ENCODE measurements at places on chromosomes 1 and 21.

GRCh38 chr1:58250587-58250948 lies 296.0 kb downstream of the OMA1 start:
- DNase-seq = no peak

- DNase-seq = no peak
Measured at GRCh38 chr1:222877854-222878253, 63.0 kb downstream of the DISP1 start.

DNA sequence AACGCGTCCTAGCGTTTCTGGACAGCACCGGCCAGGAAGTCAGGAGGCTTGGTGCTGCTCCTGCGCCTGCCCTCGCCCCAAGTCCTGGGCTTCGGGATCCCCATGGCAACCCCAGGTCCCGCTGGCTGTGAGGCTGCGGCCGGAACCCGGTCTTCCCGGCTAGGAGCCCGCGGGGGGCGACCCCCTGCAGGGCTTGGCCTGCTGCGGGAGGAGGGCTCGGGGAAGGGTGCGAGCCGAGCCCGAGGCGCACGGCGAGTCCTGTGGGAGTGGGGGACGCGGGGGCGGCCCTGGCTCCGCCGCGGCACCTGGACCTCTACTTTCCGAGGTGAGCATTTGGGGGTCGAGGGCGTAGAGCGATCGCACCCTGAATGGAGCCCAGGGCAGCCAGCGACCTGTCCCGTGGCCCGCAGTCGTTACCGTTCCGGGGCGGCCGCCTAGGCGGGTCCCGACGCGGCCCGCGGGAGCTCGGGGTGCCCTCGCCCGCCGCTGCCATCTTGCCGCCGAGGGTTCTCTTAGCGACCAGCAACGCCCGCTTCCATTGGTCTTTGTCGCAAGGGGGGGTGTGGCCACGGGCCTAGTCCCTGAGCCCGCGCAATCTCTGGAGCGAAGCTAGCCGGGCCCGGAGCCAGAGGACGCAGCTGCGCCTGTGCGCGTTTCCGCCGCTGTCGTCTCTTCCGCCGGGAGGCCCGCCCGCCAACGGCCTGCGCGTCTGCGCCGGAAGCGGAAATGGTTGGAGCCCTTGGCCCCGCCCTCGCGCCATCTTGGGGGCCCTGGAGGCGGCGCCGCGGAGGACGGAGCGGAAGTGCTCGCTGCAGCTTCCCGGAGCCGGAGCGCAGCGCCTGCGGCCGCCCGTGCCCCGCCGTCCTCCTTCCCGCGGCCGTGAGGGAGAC lies at the start of the genes MORN1 and RER1:
Gene MORN1 (minus strand): TSS at position 514 of the 890 bp plus-strand sequence. CDS start 21 bp downstream, at position 493.
Gene RER1 (plus strand): TSS at position 801 of the 890 bp plus-strand sequence. CDS start 3,950 bp downstream, outside the sequence.
- peak; percentile 100 for DNase-seq

- peak; percentile 87 for DNase-seq
Measured at GRCh38 chr1:17190010-17190995, 14.6 kb upstream of the PADI1 start.

DNA sequence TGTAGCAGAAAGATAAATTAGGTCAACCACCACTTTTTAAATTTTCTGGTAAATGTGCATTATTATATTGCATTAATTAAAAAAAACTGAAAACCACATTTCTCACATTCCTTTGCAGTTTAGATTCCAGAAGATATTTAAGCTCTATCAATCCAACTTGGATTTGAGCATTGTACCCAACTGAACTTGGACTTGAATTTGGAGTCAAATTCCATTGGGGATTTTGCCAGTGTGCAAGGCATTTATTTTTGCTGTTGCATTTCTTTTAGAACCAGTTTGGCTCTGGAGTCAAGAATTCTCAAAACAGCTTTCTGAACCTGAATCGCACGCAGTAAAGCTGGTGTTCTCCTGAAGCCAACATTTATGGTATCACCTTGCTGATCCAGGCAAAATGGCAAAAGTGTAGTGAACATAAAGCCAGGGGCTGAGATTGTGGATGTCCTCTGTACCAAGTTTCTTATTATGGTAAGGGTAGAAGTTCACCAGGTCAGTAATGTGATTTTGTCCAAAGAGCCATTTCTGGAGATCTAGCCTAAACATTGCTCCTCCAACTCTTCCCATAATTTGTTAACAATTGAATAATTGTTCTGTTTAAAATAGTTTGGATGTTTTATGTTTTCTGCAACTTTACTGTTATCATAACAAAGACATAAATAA lies 890.9 kb downstream of the LRRIQ3 start:
- no peak for DNase-seq

DNA sequence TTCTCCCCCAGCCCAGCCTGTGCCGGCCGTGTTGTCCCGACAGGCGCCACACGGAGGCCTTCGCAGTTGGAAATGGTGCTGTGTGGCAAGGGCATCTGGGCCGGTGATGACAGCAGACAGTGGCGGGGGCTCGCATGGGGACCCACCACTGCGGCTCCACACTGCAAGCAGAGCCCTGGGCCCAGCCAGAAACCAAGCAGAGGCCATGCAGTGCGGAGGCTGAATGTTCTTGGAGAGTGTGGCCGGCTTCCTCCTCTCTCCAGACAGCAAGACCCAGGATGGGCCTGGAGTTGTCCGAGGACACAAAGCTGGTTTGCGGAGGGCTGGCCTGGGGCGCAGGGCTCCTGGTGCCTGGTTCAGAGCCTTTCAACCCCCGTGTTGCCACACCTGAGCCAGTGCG lies 104.6 kb downstream of the SIK1 start:
- DNase-seq = no peak

DNA sequence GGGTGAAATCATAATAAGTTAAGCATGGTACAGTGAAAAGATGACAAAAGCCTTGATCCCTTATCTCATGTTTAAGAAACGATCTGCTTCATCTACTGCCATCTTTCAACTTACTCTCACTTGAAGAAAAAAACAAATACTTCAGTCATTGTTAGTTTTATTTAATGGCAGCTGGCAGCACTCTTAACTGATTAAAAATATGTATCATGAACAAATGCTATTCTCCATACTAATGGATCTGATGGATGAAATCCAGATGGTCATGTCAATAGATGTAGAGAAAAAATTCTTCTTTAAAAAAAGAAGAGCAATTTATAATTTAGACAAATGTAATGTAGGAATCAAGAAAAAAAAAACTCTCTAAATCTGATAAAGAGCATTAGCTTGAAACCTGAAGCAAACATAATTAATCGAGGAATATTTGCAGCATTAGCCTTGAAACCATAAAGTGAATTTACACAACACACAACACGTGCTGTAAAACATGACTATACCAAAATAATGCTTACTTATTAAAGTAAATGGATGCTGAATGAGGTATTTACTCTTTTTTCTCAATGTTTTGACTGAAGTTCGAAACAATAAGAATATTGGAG lies 579.0 kb upstream of the ADAMTS5 start:
- no peak for DNase-seq

GRCh38 chr1:24390924-24391782 lies 22.4 kb downstream of the STPG1 start:
- peak; percentile 96 for DNase-seq

DNA sequence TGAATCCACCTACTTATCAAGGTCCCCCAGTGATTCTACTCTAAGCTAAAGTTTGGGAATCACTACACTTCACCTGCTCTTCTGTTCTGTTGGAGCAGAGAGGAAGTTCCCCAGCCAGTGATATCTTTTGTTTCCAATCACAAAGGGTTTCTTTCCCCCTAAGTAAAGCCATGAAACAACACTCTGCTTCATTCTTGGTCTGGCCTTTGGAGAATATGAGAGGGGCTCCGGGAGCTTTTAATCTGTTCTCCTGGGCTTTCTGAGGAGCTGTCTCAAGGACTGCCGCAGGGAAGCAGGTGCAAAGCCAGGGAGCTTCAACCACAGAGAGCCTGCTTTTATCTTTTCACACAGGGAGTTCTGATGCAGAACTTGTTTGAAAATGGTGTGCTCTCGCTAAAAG lies 10.1 kb upstream of the SLAMF9 start:
- no peak for DNase-seq

DNA sequence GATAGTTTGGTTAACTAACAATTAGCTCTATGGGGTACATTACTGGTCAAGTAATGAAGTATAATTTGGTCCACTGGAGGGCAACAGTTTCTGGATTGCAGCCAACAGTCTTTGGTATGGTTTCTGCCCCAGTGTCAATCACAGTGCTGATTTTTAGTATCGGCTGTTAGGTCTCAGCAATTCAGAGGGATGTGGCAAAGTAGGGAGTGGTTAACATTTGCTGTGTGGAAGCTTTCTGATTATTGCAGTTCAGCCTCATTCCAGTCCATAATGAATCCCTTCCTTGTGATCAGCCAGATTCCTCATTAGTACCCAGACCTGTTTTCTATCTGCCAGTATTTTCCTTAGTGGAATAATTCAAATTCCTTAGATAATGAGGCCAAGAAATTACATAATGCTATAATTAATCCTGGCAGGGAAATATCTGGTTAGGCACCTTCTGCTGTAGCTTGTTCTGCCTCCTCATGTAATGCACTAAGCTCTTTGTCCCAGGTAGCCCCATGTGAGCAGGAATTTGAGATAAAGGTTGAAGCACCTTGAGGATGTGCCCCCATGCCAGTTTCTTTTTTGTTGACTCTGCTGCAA lies 14.0 kb downstream of the F3 start:
- peak; percentile 16 for DNase-seq

DNA sequence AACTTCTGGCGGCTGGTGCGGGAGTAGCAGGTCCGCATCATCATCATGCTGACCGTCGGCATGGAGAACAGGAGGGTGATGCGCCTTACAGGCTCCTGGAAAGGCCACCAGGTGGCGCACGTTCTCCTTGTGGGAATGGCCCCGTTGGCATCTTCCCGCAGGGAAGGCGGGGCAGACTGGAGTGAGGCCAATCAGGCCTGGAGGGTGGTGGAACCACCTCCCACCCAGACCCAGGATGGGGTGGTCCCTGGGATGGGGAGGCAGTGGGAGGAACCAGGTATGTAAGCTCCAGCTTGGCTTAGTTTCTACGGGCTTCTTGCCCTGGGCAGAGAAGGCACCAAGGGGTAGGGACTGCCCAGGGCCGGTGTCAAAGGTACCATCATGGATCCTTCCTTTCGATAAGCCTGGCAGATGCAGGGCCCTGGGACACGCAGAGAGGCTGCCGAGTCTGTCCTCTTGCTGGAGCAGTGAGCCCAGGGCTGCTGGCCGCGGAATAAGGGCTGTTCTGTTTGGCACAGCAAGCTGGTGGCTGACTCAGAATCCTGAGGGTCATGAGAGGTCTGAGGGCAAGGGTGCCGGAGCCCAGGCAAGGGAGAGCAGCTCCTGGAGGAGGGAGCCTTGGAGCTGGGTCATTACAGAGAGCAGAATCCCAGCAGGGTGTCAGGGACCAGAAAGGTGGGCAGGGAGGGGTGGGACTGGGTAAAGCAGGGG lies 8.7 kb upstream of the LGR6 start:
- peak; percentile 95 for DNase-seq

- DNase-seq = no peak
Measured at GRCh38 chr1:1100296-1100695, 15.6 kb downstream of the C1orf159 start.

GRCh38 chr1:115661157-115661556 lies 19.4 kb downstream of the VANGL1 start:
- DNase-seq = no peak

DNA sequence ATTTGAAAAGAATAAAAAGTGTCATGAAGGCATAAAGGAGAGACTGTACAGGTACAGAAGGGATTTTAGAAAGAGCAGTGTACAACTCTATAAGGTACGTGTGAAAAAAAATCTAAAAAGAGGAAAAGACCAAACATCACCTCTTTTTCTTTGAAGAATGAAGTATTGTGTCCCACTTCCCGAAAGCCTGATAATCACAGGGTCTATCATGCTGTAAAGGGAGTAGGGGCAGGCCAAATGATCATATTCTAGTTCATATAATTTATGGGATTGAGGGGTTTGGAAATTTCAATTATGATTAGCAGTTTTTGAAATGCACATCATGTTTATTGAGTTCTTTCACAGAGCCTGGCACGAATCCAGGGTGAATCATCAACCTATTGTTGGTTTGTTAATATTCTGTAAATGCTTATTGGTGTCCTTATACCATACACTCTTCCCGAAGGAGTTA lies 910 bp upstream of the RERE start:
- DNase-seq = peak; percentile 80

DNA sequence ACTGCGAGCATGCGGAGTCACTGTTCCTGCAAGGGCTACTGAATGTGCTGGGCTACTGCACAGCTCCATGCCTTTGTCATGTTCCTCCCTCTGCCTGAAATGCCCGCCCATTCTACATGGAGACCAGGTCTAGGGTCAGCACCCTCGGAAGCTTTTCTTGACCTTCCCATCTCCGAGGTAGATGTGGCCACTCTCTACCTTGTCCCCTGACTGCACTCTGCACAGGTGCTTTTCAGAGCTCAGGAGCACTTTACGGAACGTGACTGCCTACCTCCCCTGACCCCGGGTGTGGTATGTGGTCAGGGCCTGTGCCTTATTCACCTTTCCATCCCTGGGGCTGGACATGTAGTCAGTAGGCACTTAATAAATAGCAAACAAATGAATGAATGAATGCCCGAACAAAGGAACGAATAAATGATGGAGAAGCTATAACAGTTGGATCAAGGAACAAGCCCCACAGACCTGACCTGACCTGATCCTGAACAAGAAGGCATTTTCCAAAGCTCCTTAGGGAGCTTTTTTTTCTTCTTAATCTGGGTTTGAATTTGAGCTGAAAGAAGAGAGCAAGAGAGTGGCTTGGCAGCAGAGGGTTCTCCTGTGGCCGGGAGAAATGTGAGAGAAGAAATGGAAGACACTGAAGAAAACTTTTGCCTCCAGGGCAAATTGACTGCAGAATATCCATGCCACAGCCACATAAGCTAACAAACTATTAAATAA lies 7.9 kb downstream of the RD3 start:
- no peak for DNase-seq

DNA sequence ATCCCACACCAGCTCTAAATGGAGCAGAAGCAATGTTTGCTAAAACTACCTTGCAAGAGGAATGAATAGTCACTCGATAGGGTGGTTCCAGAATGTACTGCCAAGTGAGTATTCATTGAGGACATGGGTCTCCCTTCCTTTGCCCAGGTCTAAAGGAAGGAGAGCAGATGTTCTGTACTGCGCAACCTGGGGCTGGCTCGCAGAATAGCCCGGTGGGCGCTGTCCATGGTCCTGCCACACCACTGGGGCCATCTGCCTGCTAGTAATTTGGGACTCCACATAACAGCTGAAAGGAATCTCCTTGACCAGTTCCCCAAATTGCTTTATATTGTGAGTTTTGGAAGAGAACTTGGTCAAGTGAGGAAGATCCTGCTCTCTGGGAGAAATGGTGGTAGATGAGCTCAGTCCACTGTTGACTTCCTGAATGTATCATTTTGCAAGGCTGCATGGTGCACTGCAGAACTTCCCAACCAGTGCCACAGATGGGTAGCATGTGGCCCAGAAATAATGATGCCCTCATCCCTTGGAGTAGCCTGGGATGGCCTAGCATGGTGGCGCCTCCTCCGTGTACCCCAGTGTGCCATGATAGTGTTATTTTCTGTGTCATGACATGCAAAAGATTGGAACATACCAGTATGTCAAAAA lies 5.7 kb downstream of the SLC6A17 start:
- peak; percentile 74 for DNase-seq

GRCh38 chr1:8698012-8698630 lies 119.3 kb downstream of the RERE start:
- DNase-seq = no peak

GRCh38 chr1:56160773-56161315 lies 418.5 kb downstream of the PLPP3 start:
- no peak for DNase-seq
